Stimulated activated CD4-positive, alpha-beta T cell treated with anti-CD3 and anti-CD28 coated beads, Interleukin-12 subunit alpha, Interleukin-12 subunit beta, amount 100 ng/mL, for 24 hours (primary cell): ENCODE measurements at places on chromosomes 7 and 10.
A peak's percentile ranks its signal among the peaks of the same experiment; 100 is the strongest.

- DNase-seq, result no peak
Observed at GRCh38 chr7:134365341-134366054, 48.8 kb upstream of the SLC35B4 start.

- peak; percentile 42 for DNase-seq
Observed at GRCh38 chr7:2698581-2699288, 10.7 kb downstream of the AMZ1 start.

DNA sequence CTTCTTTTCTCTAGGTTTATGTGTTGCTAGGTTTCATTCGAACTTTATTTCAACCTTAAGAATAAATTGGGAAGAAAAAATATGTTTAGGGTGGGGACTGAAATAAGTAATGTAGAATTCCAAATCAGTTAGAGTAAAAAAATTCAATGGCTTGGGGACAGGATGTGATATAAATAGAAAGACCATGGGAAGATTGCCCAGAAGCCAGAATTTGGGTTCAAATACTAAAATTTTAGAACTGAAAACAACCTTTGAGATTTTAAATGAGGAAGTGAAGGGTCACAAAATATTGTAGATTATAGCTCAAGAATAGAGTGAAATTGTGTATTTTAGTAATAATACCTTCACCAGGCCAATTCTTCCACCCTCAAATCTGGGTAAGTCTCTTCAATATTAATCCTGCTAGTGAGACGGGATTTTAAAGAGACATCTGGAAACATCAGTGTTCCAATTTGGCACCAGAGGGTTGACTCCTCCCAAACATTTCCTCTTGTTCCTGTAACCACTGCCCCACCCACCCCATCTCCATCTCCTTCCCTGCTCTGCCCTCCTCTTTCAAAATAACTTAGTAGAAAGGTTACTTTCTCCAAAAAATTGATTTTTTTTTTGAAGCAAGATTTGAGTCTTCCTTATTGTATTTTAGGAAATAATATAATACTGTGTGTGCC, 51.3 kb upstream of the FAM3C start:
- DNase-seq, result no peak

DNA sequence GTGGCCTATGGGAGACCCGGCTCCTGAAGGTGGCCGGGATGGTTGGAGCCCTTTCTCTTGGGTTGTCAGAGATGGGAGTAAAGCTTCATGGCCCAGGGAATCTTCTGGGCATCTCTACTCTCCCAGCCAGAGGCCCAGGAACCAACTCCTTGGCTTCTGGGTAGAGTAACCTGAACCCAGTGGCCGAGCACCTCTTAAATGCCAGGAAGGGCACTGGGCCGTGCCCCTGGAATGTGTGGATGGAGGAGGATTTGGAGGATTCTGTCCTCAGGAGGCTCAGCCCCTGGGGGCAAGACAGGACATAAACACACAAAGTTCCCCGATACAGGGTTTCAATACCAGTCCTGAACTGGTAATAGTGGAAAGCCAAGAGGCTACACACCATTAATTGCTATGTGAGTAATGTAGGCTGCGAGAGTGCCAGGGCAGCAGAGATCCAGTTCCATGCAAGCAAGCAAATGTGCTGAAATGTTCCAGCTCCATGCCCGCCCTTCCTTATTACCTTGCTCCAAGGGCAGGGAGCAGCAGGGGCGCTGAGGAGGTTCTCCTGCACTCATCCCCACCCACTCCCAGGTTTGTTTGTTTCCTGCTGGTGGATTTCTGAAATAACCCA, 1.2 kb downstream of the PALD1 start:
- no peak for DNase-seq

GRCh38 chr10:101782811-101783735, at the start of gene NPM3:
Gene NPM3, minus strand, starts transcription at chr10:101783446. Its CDS starts 56 bp downstream, at chr10:101783390.
- peak; percentile 88 for DNase-seq

- no peak for DNase-seq
Observed at GRCh38 chr10:110456046-110456445, 41.7 kb upstream of the DUSP5 start.

DNA sequence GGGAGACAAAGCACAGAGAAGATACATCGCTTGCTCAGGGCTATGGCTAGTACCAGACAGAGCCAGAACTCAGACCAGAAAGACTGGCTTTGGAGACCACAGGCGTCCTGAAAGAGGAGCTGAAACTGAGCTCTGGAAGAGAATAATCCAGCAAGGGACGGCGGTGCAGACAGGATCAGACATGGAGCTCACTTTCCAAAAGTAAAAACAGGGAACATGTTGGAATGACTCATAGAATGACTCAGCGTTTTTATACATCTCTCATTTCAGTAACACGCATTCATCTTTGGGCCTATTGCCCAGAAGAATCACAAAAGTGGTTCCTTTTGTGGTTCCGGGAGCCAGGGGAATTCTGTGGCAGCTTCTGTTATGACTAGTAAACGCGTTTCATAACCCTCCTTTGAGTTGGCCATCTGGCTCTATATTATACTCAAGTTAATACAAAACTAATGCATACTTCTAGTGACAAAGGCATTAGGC, 37.2 kb downstream of the PLEKHS1 start:
- DNase-seq, result no peak

DNA sequence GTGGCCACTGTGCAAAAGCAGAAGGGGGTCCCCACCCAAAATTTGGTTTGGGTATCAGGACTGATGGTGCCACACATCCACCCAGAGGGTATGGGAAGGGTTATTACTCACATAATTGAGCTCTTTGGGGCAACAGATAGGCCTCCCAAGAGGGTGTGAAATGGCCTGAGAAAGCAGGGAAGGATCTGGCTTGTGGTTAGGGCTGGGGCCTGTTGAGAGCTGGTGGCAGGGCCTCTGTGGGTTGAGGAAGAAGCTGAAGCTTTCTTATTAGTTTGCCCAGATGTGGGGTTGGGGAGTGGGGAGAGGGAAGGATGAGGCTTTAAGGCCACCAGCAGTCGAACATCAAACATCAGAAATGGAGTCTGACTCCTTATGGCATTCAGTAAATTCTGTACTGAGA, 18.3 kb upstream of the MKI67 start:
- no peak for DNase-seq

DNA sequence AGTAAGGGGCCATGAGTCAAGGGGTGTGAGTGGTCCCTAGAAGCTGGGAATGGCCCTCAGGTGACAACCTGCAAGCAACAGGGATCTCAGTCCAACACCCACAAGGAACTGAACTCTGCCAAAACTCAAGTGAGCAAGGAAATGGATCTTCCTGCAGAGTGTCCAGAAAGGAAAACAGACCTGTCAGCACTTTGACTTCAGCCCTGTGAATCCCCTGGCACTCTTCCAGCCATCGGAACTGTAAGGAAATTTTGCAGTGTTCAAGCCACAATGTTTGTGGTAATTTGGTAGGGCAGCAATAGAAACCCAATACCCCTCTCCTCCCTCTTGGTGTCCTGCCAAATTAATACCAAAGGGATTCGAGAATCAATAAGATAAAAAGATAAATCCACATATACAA, 6.9 kb downstream of the LYZL1 start:
- DNase-seq, result no peak

- DNase-seq, result no peak
Observed at GRCh38 chr10:19096501-19097073, 48.0 kb downstream of the MALRD1 start.

- no peak for DNase-seq
Observed at GRCh38 chr7:139582671-139583155, 59.2 kb downstream of the CLEC2L start.

GRCh38 chr7:107150375-107151073, 18.3 kb upstream of the HBP1 start:
- peak; percentile 69 for DNase-seq

DNA sequence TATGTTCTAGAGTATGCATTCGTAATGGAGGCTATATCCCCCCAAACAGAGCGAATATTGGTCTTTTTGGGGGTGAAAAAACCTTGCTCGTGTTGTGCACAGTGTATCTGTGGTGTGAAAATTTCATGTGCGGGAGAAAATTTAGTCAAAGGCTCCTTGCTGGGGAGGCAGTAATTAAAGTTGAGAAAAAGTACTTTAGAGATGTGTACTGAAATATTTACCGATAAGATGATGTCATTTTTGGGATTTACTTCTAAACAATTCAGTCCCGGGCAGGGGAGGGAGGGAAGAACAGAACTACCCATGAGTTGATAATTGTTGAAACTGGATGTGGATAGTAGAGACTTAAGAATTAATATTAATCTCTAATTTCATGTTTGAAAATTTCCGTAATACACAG, 9.3 kb downstream of the RBM17 start:
- DNase-seq, result no peak

- no peak for DNase-seq
Observed at GRCh38 chr10:111968647-111969046, 214.9 kb downstream of the GPAM start.

DNA sequence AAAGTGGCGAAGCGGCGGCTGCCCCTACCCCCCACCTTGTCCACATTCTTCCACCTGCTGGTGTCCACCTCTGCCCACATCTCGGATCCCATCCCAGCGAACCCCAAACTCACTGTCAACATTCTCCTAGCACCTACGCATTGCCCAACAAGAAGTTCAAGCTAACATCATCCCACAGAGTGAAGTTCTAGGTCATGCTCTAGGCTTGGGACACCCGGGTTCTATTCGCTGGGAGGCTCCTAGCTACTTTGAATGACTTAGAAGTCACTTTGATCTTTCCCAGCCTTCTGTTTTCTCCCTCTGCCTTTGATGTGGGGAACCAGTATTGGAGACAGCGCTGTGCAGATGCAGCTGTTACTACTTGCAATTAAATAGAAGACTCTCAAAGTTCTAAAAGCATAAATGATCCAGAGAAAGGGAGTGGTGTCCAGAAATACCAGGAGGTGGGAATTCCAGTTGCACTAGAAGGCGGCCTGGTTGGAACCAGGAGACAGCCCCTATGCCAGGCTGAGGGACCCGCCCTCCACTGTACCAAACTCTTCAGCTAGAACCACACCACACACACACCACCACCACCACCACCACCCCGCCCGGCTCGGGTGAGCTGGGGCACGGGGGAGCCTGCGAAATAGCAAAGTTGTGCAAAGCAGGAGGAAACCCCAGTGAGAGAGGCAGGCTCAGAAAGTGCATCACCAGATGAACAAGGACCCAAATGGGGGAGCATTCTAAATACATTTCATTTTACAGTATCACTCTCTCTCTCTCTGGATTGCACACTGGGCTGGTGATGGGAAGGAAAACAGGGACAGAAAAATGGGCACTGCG, 5.5 kb upstream of the VGF start:
- no peak for DNase-seq

DNA sequence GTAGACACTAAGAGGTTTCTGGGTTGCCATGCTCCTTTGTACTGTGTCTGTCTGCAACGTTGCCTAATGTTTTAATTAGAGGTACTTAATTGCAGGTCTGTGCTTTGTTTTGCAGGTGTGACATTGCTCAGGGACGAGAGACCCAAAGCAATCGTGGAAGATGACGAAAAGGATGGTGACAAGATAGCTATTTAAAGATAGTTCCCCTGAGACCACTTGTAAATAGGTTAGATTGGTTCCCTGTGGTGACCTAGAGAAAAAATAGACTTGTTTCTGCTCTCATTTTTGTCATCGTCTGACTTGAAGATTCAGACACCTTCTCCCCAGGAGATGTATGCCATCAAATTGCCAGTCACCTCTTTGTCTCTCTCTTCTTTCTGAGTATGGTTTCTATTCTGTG, 20.1 kb downstream of the PPP1R17 start:
- no peak for DNase-seq

DNA sequence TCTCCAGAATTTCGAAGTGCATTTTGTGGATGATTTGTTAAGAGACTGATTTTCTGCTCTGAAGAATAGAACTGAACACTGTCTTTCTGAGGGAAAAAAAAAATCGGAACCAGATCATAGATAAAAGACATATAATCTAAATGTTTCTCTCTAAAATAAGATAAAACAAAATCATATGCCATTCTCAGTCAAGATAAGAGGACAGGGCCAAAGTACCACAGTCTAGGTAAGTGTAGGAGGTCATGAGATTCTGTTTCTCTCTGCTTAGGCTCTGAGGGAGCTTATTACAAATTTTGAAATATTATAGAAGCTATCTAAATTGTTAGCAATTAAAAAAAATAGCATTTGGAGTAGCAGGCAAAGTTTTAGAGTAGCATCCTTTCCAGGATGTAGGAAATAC, 702 bp upstream of the AOAH start:
- DNase-seq, result no peak

- DNase-seq, result no peak
Observed at GRCh38 chr7:96337519-96337918, 15.6 kb upstream of the SLC25A13 start.

GRCh38 chr7:157273208-157274093, 63.4 kb upstream of the DNAJB6 start:
- peak; percentile 55 for DNase-seq

DNA sequence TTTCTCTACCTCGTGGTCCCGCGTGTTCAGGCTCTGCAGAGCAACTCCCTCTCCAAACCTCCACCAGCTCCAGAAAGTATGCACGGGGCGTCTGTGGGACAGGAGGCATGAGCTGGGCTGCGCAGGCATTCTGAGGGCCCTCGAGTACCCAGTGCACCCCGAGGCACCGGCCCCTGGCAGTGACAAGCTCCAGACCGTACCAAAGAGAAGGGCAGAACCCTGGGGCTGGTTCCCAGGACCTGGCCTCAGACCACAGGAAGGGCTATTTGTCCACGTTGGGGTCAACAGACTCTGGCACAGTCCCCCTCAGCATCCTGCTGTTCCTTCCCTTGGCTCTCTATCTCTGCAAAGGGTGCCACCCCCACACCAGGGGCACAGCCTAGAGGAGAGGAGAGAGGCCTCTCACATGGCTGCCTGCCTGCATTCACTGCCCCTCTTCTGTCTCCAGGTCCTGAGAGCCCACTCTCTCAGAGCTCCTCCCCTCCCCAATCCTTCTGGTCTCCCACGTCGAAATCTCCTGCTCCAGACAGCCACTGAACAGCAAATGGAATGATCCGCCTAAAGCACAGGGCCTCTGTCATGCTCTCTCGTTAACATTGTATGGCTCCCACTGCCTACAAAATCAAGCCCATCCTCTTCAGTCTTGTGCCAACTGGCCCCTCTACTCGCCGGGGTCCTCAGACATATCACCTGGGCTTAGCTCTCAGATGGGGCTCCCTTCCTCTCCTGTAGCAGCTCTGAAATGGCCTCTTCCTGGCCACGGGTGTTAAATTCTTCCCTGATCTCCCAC, 96.3 kb downstream of the OAT start:
- DNase-seq, result no peak

DNA sequence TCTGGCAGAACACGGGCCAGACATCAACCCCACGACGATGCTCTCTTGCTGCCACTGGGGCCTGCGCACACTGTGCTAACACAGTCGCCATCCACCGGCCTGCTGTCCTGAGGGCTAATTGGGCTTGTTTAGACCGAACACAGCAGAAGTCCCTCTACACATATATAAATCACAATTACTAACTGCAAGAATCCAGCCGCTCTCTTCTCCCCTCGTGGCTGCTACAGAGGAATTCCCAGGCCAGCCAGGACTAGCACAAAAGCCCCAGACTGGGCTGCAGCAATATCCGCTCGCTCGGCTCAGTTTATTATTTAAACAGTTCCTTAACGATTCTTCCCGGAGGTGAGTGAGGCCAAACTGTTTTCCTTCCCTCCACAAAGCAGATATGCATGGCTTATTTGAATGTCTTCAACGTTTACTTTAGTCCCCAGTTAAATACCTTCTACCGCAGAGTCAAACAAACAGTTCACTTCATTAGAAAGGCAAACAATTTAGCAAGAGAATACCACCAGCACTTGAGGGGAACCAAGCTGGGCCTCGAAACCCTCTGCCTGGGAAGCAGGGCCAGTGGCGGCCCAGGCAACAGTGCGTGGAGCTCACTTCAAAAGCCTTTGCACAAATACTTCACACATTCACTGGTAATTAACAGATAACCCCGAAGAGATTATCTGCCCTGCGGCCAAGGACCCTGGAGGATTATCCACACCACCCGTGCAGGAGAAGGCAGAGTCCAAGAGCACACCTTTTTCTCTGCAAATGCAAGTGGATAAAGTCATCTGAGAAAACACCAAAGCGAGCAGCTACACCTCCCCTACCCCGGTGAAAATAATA, 145.3 kb downstream of the GLI3 start:
- DNase-seq, result no peak
